Left lung (tissue), 14 donors: ENCODE measurements at places on chromosomes 1 and 21.

DNA sequence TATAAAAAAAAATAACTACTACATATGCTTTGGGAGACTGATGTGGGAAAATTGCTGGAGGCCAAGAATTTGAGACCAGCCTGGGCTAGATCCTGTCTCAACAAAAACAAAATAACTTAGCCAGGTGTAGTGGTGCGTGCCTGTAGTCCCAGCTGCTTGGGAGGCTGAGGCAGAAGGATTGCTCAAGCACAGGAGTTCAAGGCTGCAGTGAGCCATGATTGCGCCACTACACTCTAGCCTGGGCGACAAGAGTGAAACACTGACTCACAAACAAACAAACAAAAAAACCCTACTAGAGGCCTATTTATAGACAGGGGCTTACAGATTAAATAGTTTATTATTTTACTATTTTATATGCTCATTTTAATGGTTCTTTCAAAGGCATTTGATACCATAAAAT lies 80.0 kb downstream of the LHX4 start:
- DNase-seq: no peak
- no peaks in the 10 kb centered on the region for H3K36me3 ChIP-seq
- no peak overlapping the region for H3K4me3 ChIP-seq
- H3K27me3 ChIP-seq: no peaks in the 10 kb centered on the region

DNA sequence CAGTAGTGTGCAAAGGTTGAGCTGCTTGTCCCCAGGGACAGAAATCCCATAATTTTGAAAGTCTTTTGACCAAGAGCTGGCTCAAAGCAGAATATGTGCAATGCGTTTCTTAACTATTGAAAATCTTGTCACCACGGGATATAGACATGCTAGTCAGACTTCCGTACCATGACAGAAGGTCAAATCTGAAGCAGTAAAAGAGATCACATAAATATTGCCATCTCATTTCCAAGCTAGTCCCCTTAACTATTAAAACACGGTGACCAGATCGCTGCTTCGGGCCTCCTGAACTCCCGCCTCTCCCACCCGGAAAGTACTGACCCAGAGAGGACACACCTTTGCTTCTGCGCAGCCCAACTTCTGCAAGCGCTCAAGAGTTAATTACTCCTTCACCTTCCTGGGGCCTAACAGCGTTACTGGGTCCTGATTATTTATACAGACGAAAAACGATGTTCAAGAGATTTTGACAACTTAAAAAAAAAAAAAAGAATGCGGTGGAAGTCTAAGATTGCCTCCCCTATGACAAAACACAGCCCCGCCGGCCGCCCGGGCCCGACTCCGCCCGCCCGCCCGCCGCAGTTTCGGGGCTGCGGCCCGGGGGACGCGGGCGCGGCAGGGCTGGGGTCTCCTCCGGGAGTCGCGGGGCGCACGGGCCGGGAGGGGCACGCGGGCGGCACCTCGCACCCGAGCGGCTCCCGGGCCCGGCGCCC lies 692 bp downstream of the SORT1 start:
- no peaks in the 10 kb centered on the region for H3K27me3 ChIP-seq
- peak overlapping the region; percentile 86 for H3K27ac ChIP-seq
- no peak for DNase-seq

- DNase-seq: no peak
- no peak overlapping the region for H3K4me3 ChIP-seq
- H3K27ac ChIP-seq: peak overlapping the region; percentile 65
- H3K36me3 ChIP-seq: no peaks in the 10 kb centered on the region
- no peaks in the 10 kb centered on the region for H3K4me1 ChIP-seq
Observed at GRCh38 chr1:239233626-239234025, 152.7 kb upstream of the CHRM3 start.

DNA sequence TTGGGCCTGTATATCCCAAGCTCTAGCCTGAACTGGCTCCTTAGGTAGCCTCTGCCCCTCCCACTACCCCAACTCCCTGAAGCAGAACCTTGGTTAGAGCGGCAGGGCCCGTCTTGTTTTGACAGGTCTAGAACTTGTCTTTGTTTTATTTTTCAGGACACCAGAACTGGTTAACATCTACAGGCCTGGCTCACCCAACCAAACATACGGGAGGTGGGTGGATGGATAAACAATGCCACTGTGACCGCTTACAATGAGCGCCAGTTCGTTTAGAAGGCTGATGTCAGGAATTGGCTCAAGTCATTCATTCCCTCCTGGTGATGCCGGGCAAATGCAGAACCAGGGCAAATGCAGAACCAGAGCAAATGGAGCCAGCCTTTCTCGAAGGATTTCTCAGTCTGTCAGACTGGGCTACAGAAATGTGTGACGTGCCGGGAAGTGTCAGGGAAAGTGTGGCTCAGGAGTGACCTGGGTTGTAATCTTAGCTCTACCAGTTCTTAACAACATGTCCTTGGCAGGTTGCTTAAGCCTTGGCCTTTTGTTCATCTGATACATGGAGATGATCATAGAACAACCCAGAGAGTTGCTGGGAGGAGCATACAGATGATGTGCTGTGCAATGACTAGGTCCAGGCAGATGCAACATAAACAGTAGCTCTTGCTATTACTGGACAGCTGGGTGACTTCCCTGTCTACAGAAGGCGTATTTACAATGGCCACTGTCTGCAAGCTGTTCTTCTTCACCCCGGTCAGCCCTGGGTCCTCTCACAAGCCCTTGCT lies 30.5 kb upstream of the BTG2 start:
- DNase-seq: no peak
- H3K27me3 ChIP-seq: no peaks in the 10 kb centered on the region
- H3K27ac ChIP-seq: peak overlapping the region; percentile 72
- H3K4me1 ChIP-seq: peaks cover 85% of the 10 kb centered on the region
- H3K4me3 ChIP-seq: no peak overlapping the region
